ENCODE measurements at places on chromosomes 2 and 18. TPM values are rescaled to one million over a fixed set of nuclear protein-coding genes. Genes with fewer than 3 reads are reported as not detected.
A peak's percentile ranks its signal among the peaks of the same experiment; 100 is the strongest.

GRCh38 chr2:44598330-44599119, 236.8 kb downstream of the CAMKMT start:
- H3K27ac ChIP-seq, result no peak overlapping the region

DNA sequence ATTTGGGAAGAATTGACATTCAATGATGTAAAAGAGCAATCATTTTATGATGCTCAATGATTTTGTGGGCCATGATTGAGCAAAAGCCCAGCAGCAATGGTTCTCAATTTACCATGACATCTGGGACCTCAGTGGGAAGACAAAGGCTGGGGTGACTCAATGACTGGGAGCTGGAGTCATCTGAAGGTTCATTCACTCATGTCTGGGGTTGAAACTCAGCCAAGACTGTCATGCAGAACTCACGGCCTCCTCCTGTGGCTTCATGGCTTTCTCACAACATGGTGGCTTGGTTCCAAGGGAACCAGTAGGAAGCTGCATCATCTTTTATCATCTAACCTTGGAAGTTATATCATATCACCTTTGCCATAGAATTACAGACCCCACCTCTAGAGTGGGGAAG, 45.1 kb upstream of the CD226 start:
- no peak for DNase-seq
- H3K27ac ChIP-seq, result no peak overlapping the region
- H3K4me3 ChIP-seq, result no peak overlapping the region
- no peaks in the 10 kb centered on the region for H3K27me3 ChIP-seq
- H3K4me1 ChIP-seq, result no peaks in the 10 kb centered on the region

GRCh38 chr2:85264471-85264870, 63.3 kb downstream of the TGOLN2 start:
- peak; percentile 55 for DNase-seq
- H3K4me3 ChIP-seq, result no peak overlapping the region
- H3K4me1 ChIP-seq, result peaks cover 31% of the 10 kb centered on the region
- no peaks in the 10 kb centered on the region for H3K36me3 ChIP-seq

DNA sequence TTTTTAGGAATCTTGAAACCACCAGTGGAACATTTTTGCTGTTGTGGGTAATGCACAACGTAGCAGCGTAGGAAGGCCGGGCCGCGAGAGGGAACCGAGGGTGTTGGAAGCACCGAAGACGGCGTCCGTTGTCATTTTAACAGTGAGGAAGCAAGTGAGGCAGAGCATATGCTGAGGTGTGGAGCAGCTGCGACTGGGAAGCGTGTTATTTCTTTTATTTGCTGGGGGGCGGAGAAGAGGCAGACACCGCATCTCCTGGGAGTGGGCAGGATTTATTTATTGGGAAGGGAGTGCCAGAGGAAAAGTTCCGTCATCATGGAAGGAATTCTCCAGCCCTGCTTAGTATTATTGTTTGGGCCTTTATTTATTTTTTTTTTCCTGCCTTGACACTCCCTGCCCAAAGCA, 232.8 kb downstream of the KLHL29 start:
- no peaks in the 10 kb centered on the region for H3K27me3 ChIP-seq
- no peak overlapping the region for H3K4me3 ChIP-seq
- H3K36me3 ChIP-seq, result no peaks in the 10 kb centered on the region
- H3K27ac ChIP-seq, result no peak overlapping the region
- H3K4me1 ChIP-seq, result peaks cover 9% of the 10 kb centered on the region

GRCh38 chr2:26786207-26787028, 562 bp downstream of the CENPA start:
- peak overlapping the region; percentile 96 for H3K4me3 ChIP-seq
- H3K36me3 ChIP-seq, result peaks cover 35% of the 10 kb centered on the region
- peak overlapping the region; percentile 93 for H3K27ac ChIP-seq

DNA sequence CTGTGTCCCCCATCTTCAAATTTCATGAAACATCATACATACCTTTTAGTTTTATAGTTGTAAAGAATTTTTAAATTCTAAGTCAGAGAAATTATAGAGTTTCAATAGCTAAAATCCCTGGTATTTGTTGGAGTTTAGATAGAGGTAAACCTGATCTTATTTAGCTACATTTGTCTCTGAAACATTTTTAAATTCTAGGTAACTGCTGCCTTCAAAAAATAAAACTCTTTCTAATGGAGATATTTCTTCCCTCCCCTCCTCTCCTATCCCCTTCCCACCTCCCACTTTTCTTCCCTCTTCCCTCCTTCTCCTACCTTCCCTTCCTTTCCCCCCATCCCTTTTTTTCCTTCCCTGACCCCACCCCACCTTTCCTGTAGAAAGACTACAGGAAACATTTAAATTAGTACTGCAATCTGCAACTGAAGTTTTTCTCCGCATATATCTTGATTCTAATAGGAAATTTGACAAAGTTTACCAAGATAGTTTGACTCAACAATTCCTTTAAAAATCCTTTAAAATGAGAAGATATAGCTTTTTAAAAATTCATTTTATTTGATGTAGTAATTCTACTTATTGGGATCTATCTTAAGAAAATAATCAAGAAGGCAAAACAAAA, 4.1 kb downstream of the TACR1 start:
- no peak overlapping the region for H3K4me3 ChIP-seq
- no peak for DNase-seq
- no peak overlapping the region for H3K27ac ChIP-seq
- H3K4me1 ChIP-seq, result peaks cover 10% of the 10 kb centered on the region

DNA sequence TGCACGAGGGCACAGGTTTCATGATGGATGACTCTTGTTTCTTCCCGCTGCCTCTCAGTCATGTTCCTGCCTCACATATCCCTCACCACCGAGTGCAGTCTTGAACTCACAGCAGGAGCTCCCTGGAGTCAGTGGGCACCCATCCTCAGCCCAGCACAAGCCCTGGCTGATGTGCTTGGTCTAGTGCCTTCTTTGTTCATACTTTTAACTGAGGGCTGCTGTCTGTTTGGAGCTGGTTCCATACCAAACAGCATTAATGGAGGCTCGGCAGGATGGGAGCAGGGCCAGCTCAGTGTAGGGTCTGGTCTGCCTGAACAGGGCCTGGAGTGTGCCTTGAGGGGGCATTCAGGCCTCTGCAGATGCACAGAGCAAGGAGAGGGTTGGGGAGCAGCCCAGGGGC, 54.5 kb upstream of the GLI2 start:
- H3K4me3 ChIP-seq, result no peak overlapping the region
- no peak for DNase-seq
- no peaks in the 10 kb centered on the region for H3K4me1 ChIP-seq
- H3K27me3 ChIP-seq, result no peaks in the 10 kb centered on the region

The INO80D gene
- 20.9 TPM for total RNA-seq

The EDAR gene
- not detected for total RNA-seq

GRCh38 chr2:127680706-127681287, 5.5 kb upstream of the LIMS2 start:
- peaks cover 10% of the 10 kb centered on the region for H3K27me3 ChIP-seq
- no peak overlapping the region for H3K4me3 ChIP-seq
- peaks cover 7% of the 10 kb centered on the region for H3K4me1 ChIP-seq

The TOGARAM2 gene
- total RNA-seq, result 0.75 TPM

DNA sequence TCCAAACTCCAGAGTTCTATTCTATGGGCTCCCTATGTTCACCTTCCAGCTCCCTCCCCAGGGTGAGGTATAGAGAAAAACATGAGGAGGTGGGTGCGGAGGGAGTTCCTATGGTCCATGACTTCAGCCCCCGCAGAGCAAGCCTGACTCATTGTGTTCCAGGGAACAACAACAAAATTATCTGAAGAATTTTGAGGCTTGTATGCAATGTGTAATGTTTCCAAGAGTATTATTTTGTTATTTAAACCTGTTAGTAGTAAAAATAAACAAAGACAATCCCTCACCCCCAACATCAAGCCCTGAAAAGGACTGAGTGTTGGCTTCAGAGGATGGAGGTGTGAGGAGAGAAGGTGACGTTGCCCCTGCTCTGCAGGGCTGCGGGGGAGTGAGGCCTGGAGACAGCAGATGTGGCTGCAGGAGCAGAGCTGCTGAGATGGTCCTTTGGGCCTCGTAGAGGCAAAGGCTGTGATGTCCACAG, 29.0 kb downstream of the LAMA3 start:
- no peak overlapping the region for H3K27ac ChIP-seq
- H3K4me3 ChIP-seq, result no peak overlapping the region
- peaks cover 9% of the 10 kb centered on the region for H3K4me1 ChIP-seq

DNA sequence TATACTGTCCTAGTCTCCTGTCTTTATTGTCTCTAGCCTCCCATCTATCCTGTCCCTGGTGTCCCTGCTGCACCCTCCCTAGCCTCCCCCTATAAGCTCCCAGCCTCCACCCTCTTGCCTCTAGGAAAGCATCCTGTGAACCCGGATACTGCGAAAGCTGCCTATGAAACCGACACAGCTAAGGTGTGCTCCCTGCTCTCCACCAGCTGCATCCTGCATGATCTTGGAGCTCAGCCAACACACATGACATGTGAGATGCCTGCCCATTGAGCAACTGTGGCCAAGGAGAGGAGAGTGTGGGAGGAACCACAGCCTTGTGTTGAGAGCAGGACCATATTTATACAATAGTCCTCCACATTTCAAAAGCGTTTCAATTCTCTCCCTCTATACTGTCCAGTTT, 187.1 kb downstream of the ZBTB7C start:
- no peaks in the 10 kb centered on the region for H3K36me3 ChIP-seq
- no peaks in the 10 kb centered on the region for H3K4me1 ChIP-seq
- no peaks in the 10 kb centered on the region for H3K27me3 ChIP-seq

DNA sequence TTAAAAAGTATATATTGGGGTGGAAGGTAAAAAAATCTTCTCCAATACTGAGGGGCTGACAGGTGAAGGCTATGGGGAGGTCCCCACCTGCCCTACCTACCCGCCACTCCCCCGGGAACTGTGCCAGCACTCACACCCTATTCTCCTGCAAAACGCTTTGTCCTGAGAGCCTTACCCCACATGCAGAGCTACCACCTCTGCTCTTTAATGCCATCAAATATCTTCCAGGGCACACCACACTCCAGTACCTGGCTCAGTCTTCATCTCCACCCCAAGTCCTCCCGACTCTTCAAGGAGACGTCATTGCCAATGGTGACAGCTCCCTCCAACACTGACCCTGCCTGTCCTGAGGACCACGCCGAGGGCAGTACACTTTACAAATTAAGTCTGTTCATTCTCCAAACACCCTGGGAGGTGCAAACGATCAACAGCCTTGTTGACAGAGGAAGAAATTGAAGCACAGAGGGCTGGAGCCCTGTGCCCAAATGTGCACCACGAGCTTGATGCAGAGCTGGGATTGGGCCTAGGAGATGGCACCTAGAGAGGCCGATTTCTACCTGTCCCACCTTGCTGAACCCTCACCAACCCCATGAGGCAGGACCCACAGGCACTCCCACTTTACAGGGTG, 6.0 kb upstream of the GPR55 start:
- no peaks in the 10 kb centered on the region for H3K36me3 ChIP-seq
- H3K27ac ChIP-seq, result no peak overlapping the region
- H3K4me3 ChIP-seq, result no peak overlapping the region
- H3K27me3 ChIP-seq, result no peaks in the 10 kb centered on the region
- DNase-seq, result no peak

DNA sequence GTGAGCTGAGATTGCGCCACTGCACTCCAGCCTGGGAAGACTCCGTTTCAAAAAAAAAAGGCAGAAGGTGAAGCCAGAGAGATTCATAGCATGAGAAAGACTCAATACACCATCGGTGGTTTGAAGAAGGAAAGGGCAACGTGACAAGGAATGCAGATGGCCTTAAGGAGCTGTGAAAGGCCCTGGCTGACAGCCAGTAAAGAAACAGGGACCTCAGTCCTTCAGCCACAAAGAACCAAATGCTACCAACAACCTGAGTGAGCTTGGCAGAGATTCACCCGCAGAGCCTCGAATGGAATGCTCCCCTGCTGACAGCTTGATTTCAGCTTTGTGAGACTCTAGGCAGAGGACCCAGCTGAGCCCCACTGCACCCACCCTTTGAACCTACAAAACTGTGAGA, 154.9 kb upstream of the NDUFV2 start:
- H3K4me3 ChIP-seq, result no peak overlapping the region
- no peaks in the 10 kb centered on the region for H3K27me3 ChIP-seq
- H3K27ac ChIP-seq, result no peak overlapping the region
- no peaks in the 10 kb centered on the region for H3K36me3 ChIP-seq
- H3K4me1 ChIP-seq, result no peaks in the 10 kb centered on the region

DNA sequence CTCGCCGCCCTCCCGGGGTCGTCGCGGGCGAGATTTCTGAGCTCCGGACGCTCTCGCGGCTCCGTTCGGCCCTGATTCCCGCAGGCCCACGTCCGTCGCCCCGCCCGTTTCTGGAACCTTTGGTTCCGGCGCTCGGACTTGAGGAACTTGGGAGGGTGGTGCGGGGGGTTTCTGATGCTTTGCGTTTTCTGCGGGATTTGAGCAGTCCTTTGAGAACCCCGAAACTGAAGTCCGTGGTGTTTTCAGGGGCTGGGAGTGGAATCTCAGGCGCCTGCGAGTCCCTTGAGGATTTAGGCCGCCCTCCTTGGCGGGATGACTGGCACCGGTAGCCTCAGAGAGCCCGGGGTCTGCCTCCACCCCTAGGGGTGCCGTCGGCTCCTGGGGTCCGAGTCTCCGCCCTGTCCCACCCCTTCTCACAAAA, 336 bp downstream of the THNSL2 start:
- H3K4me1 ChIP-seq, result no peaks in the 10 kb centered on the region
- no peak overlapping the region for H3K4me3 ChIP-seq
- DNase-seq, result no peak
- H3K36me3 ChIP-seq, result no peaks in the 10 kb centered on the region
- no peak overlapping the region for H3K27ac ChIP-seq

DNA sequence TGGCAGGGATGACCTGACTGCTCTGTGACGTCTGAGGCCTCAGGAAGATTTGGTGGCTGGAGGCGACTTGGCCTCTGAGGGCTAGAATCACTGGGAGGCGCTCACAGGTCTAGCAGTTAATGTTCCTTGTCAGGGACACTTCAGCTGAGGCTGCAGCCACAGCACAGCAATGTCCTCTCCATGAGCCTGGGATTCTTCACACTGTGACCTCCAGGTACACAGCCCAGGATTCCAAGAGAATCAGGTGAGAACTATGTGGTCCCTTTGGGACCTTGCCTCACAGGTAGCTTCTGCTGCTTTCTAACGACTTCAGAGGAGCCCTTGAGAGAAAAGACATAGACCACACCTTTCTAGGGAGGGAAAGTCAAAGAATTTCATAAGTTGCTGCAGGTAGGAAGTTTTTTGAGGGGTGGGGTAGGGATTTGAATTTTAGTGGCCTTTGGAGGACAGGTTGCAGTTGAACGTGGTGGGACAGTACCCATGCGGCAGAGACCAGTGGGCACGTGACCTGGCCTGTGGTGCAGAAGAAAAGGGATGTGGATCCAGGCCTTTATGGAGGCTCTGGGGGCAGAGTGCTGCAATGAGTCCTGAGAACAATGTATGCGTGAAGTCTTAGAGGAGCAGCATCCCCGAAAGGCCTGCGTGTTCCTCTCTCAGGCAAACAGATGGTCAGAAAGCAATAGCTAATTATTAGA, 86.2 kb downstream of the LYPD1 start:
- no peak for DNase-seq
- H3K4me1 ChIP-seq, result no peaks in the 10 kb centered on the region
- peaks cover 4% of the 10 kb centered on the region for H3K27me3 ChIP-seq
- no peaks in the 10 kb centered on the region for H3K36me3 ChIP-seq
- H3K4me3 ChIP-seq, result no peak overlapping the region
- H3K27ac ChIP-seq, result no peak overlapping the region

- no peak overlapping the region for H3K4me3 ChIP-seq
- peaks cover 6% of the 10 kb centered on the region for H3K4me1 ChIP-seq
- H3K27ac ChIP-seq, result no peak overlapping the region
Measured at GRCh38 chr2:3981446-3981987, 278.1 kb downstream of the DCDC2C start.

- no peak overlapping the region for H3K4me3 ChIP-seq
- H3K36me3 ChIP-seq, result peaks cover 56% of the 10 kb centered on the region
- DNase-seq, result no peak
- no peak overlapping the region for H3K27ac ChIP-seq
Measured at GRCh38 chr2:43927442-43927841, 68.3 kb downstream of the LRPPRC start.

GRCh38 chr2:172955587-172955986, 120.1 kb upstream of the MAP3K20 start:
- H3K27ac ChIP-seq, result no peak overlapping the region
- no peak for DNase-seq
- H3K4me1 ChIP-seq, result no peaks in the 10 kb centered on the region
- peaks cover 8% of the 10 kb centered on the region for H3K27me3 ChIP-seq

The PROC gene
- not detected for total RNA-seq

The CTAGE1 gene
- total RNA-seq, result not detected
